GM12878 (cell line): ENCODE measurements at places on chromosomes 5 and 9.

GRCh38 chr9:2193552-2193951, 178.4 kb downstream of the SMARCA2 start:
- H3K27ac ChIP-seq, result no peak overlapping the region
- no peak for DNase-seq
- no peaks in the 10 kb centered on the region for H3K4me1 ChIP-seq
- H3K27me3 ChIP-seq, result no peaks in the 10 kb centered on the region
- H3K36me3 ChIP-seq, result peaks cover 48% of the 10 kb centered on the region

DNA sequence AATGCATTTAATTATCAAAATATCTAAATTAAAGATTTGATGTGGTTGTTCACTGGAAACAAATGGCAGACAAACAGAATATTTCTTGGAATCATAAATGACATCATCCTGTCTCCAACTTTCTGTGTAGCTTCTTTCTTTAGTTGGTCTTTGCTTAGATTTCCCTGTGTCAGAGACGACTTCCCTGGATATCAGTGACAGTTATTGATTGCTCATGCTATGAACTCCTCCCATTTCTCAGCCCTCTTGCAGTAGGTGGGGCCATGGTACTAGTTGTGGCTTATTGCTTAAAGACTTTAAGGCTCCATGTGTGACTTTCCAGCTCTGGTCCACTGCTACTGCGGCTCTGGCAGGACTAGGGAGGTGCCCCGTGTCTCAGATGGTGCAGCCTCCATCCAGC, 592.6 kb downstream of the MTRR start:
- H3K4me3 ChIP-seq, result no peak overlapping the region
- no peaks in the 10 kb centered on the region for H3K27me3 ChIP-seq
- no peak overlapping the region for H3K27ac ChIP-seq
- no peak for DNase-seq
- H3K4me1 ChIP-seq, result no peaks in the 10 kb centered on the region

- no peaks in the 10 kb centered on the region for H3K27me3 ChIP-seq
- DNase-seq, result no peak
- no peaks in the 10 kb centered on the region for H3K36me3 ChIP-seq
- H3K27ac ChIP-seq, result no peak overlapping the region
- H3K4me1 ChIP-seq, result no peaks in the 10 kb centered on the region
- H3K4me3 ChIP-seq, result no peak overlapping the region
These were observed 19.6 kb upstream of the FLT4 start for GRCh38 chr5:180668835-180669596.

DNA sequence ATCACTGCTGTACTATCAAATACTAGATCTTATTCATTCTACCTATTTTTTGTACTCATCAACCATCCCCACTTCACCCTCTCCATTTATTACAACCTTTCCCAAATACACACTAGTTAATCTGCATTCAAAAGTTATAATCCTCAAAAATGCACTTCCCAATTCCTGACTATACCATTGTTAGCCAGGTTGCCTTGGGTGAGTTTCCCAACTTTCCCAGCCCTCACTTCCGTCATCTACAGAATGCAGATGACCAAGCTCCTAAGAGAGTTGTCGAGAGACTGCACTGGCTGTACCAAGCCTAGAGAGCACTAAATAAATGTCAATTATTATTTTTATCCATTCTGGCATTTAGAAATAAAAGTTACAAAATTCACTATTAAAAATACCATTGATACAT, 11.5 kb downstream of the PLPP1 start:
- H3K4me1 ChIP-seq, result no peaks in the 10 kb centered on the region
- no peak overlapping the region for H3K4me3 ChIP-seq
- H3K27me3 ChIP-seq, result no peaks in the 10 kb centered on the region
- DNase-seq, result no peak
- no peak overlapping the region for H3K27ac ChIP-seq

GRCh38 chr9:83706676-83707517, 861 bp downstream of the UBQLN1 start:
- DNase-seq, result no peak
- H3K27ac ChIP-seq, result peak overlapping the region; percentile 96
- peak overlapping the region; percentile 90 for H3K4me3 ChIP-seq
- no peaks in the 10 kb centered on the region for H3K4me1 ChIP-seq
- H3K27me3 ChIP-seq, result no peaks in the 10 kb centered on the region

DNA sequence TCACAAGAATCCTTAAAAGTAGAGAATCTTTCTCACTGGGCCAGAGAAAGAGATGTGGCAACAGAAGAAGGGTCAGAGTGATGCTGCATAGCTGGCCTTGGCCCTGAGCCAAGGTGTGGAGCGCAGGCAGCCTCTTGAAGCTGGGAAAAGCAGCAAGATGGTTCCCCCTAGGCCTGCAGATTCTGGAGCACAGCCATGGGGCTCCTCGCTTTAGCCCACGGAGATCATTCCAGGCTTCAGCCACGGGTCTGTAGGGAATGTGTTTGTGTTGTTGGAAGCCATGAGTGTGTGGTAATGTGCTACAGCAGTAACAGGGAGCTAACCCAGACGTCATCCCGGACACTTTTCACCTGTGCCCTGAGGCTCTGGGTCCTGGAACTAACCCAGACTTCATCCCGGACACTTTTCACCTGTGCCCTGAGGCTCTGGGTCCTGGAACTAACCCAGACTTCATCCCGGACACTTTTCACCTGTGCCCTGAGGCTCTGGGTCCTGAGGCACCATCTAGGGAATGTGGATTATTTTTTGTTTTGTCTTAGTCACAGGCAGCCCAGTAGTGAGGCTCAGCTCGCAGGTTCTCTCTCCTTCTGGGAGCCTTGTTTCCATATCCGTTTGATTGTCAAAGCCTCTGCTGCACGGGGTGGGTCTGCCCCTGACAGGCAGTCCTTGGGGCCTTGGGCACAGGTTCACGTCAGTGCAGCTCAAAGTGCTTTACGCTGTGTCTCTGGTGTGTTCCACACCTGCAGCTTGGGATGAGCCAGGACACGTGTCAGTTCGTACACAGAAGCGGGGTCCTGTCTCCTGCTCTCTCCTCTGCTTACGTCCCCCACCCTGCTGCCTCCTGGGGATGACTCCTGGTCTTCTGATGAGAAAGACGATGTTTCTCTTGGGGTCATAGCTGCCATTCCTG, 56.3 kb upstream of the EXOC3 start:
- H3K27me3 ChIP-seq, result no peaks in the 10 kb centered on the region
- DNase-seq, result no peak
- H3K36me3 ChIP-seq, result peaks cover 30% of the 10 kb centered on the region
- H3K27ac ChIP-seq, result no peak overlapping the region
- peaks cover 5% of the 10 kb centered on the region for H3K4me1 ChIP-seq
- H3K4me3 ChIP-seq, result no peak overlapping the region

GRCh38 chr9:134784577-134785305, 95.9 kb upstream of the FCN2 start:
- DNase-seq, result no peak
- H3K27me3 ChIP-seq, result no peaks in the 10 kb centered on the region; the same call in 1 of the 2 replicates
- H3K36me3 ChIP-seq, result no peaks in the 10 kb centered on the region
- H3K4me1 ChIP-seq, result no peaks in the 10 kb centered on the region
- no peak overlapping the region for H3K4me3 ChIP-seq

- DNase-seq, result no peak
- no peaks in the 10 kb centered on the region for H3K36me3 ChIP-seq
- no peaks in the 10 kb centered on the region for H3K27me3 ChIP-seq
- no peaks in the 10 kb centered on the region for H3K4me1 ChIP-seq
These were observed 159.8 kb upstream of the GAS1 start for GRCh38 chr9:87107072-87107471.

DNA sequence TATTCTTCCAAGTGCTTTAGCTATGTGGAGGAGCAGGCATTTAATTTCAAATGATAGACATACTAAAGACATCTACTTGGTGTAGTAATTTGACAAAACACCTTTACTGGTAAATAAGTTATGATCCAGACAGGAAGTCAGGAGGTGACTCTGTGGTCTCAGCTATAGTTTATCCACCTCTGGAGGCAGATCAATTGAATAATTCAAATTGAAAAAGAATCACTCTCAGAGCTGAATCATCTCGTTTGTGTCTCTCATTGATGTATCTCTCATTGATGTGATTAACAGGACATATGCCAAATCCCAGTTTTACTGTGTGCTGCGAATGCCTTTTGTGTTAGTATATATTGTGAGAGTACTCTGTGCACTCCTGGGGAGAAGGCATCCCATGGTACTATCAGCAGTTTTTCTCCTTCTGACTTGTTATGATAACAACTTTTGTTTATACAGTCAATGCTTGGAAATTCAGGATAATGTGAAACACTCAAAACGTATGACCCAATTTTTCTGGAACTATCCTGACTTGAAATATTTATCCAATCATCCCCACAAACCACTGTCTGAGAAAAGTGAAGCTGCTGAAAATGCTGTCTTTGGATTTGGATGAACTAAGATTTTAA, 48.5 kb upstream of the DAB2 start:
- DNase-seq, result no peak
- H3K27me3 ChIP-seq, result no peaks in the 10 kb centered on the region
- no peak overlapping the region for H3K27ac ChIP-seq
- H3K4me3 ChIP-seq, result no peak overlapping the region

- DNase-seq, result no peak
- H3K36me3 ChIP-seq, result no peaks in the 10 kb centered on the region
- H3K27me3 ChIP-seq, result no peaks in the 10 kb centered on the region
These were observed 155.0 kb upstream of the PANK3 start for GRCh38 chr5:168734119-168734518.

GRCh38 chr9:115587310-115587709, 469.4 kb upstream of the TNC start:
- no peaks in the 10 kb centered on the region for H3K27me3 ChIP-seq
- H3K27ac ChIP-seq, result no peak overlapping the region
- H3K4me1 ChIP-seq, result no peaks in the 10 kb centered on the region
- DNase-seq, result no peak

DNA sequence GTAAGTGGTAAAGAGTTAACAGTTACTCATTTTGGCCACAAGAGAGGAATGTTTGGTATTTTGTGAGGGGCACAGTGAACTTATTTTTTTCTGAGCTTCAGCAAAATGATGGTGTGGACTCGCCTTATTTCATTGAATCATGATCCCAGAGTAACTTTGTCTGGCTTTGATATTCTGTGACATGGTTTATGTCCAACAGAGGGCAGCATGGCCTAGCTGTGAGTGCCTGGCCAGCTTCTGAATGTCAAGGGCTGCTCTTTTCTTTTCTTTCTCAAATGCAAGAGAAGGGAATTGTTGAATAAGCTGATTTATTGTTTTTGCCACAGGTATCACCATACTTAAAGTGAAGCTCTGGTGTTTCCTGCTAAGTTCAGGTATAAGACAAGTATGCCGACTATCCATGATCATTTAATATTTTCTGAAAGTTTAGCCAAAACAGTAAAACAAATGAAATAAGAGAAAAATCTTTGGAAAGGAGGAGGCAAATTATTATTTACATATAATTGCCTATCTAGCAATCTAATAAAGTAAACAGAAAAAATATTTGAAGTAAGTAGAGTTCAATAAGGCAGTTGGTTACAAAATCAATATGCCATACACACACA, 31.7 kb downstream of the MRPL22 start:
- H3K27ac ChIP-seq, result no peak overlapping the region
- peaks cover 4% of the 10 kb centered on the region; the same call in 1 of the 2 replicates for H3K36me3 ChIP-seq
- no peak for DNase-seq
- H3K4me3 ChIP-seq, result no peak overlapping the region
- no peaks in the 10 kb centered on the region for H3K27me3 ChIP-seq

- H3K4me1 ChIP-seq, result no peaks in the 10 kb centered on the region
- no peak overlapping the region for H3K4me3 ChIP-seq
- no peak overlapping the region for H3K27ac ChIP-seq
These were observed 93.4 kb downstream of the OSTF1 start for GRCh38 chr9:75181750-75182149.

- no peak overlapping the region for H3K4me3 ChIP-seq
- no peaks in the 10 kb centered on the region for H3K27me3 ChIP-seq
- H3K36me3 ChIP-seq, result no peaks in the 10 kb centered on the region
- H3K4me1 ChIP-seq, result no peaks in the 10 kb centered on the region
These were observed 105.2 kb downstream of the FRMD3 start for GRCh38 chr9:83432877-83433550.

DNA sequence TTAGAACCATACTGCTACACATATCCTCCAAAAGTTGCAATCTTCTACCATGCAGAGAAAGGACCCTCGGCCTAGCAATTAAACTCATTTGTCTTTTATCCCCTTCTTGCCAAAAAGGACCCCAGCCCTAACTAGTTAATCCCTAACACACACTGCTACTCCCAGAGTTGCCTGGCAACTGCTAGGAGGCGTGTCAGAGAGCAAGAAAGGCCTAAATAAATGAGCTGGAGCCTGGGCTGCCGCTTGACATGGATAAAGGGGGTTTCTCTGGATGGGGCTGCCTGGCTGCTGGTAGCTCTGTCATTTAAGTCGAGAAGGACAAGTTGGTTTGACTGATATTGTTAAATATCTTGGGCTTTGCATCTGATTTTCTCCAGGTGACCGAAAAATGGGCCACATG, 194.8 kb downstream of the CRB2 start:
- H3K27me3 ChIP-seq, result no peaks in the 10 kb centered on the region
- H3K27ac ChIP-seq, result no peak overlapping the region
- DNase-seq, result no peak
- no peaks in the 10 kb centered on the region for H3K4me1 ChIP-seq
- H3K4me3 ChIP-seq, result no peak overlapping the region

- H3K4me1 ChIP-seq, result no peaks in the 10 kb centered on the region
- no peak overlapping the region for H3K27ac ChIP-seq
- no peak for DNase-seq
- no peak overlapping the region for H3K4me3 ChIP-seq
These were observed 599.6 kb upstream of the ADAMTS16 start for GRCh38 chr5:4540375-4541173.

- H3K4me3 ChIP-seq, result no peak overlapping the region
- peaks cover 33% of the 10 kb centered on the region for H3K4me1 ChIP-seq
- no peak for DNase-seq
- H3K27ac ChIP-seq, result no peak overlapping the region
These were observed 76.9 kb upstream of the EQTN start for GRCh38 chr9:27373851-27374250.

GRCh38 chr5:63055421-63055820, 476.8 kb downstream of the LRRC70 start:
- no peaks in the 10 kb centered on the region for H3K4me1 ChIP-seq
- H3K36me3 ChIP-seq, result no peaks in the 10 kb centered on the region
- DNase-seq, result no peak
- H3K4me3 ChIP-seq, result no peak overlapping the region
- H3K27ac ChIP-seq, result no peak overlapping the region
